CD4-positive, alpha-beta T cell (primary cell): ENCODE measurements at places on chromosomes 13 and 19.
A peak's percentile ranks its signal among the peaks of the same experiment; 100 is the strongest.

DNA sequence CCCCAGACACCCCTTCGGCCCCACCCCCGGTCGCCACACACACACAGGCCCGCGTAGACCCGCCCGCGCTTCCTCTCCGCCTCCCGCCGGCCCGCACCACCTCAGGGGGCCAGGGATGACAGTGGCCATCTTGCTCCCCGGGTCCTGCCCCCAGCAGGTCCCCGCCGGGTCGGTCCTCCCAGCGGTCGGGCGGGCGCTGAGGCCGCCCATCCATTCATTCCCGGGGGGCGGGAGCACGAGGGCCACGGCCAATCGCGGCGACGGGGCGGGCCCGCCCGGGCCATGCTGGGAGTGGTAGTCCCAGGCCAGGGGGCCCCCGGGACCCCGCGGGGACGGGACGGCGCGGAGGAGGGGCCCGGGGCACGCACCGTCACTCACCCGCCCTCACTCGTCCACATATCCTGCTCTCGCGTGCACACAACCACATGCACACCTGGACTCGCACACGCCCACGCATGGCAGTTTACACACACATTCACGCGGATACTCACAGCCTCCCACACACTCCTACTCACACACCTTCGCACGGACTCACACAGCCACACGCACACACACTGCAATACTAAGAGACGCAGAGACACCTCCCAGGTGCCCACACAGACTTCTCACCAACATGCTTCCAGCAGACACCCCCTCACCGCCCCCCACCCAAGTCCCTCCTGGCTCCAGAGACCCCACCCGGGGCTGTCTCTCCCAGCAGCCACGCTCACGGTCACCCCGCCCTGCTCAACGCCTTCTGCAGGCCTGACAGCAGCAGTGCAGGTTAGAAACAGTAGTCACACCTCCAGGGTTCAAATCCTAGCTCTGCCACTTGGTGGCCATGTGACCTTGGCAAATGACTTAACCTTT is at the start of gene DPF1:
TSS of gene DPF1 (minus strand) at position 209 of the 849 bp plus-strand sequence. CDS start at position 129, 80 bp downstream.
- H3K4me1 ChIP-seq, result peaks cover 27% of the 10 kb centered on the region
- H3K27ac ChIP-seq, result no peak within 1 kb of the TSS
- no peak within 1 kb of the TSS for H3K4me3 ChIP-seq
- DNase-seq, result peak; percentile 66

- H3K36me3 ChIP-seq, result peaks cover 62% of the 10 kb centered on the region
- H3K4me3 ChIP-seq, result no peak overlapping the region
- no peak for DNase-seq
- H3K4me1 ChIP-seq, result peaks cover 7% of the 10 kb centered on the region
Measured at GRCh38 chr19:47756953-47757608, 11.7 kb downstream of the NOP53 start.

- no peaks in the 10 kb centered on the region for H3K36me3 ChIP-seq
- H3K27ac ChIP-seq, result no peak overlapping the region
- H3K27me3 ChIP-seq, result no peaks in the 10 kb centered on the region
- no peak overlapping the region for H3K4me3 ChIP-seq
Measured at GRCh38 chr19:30556230-30556711, 184.1 kb downstream of the ZNF536 start.

- H3K27me3 ChIP-seq, result no peaks in the 10 kb centered on the region
- H3K27ac ChIP-seq, result no peak overlapping the region
- no peak overlapping the region for H3K4me3 ChIP-seq
- H3K4me1 ChIP-seq, result peaks cover 33% of the 10 kb centered on the region
- peaks cover 69% of the 10 kb centered on the region for H3K36me3 ChIP-seq
Measured at GRCh38 chr19:4052114-4052992, 14.3 kb downstream of the ZBTB7A start.

DNA sequence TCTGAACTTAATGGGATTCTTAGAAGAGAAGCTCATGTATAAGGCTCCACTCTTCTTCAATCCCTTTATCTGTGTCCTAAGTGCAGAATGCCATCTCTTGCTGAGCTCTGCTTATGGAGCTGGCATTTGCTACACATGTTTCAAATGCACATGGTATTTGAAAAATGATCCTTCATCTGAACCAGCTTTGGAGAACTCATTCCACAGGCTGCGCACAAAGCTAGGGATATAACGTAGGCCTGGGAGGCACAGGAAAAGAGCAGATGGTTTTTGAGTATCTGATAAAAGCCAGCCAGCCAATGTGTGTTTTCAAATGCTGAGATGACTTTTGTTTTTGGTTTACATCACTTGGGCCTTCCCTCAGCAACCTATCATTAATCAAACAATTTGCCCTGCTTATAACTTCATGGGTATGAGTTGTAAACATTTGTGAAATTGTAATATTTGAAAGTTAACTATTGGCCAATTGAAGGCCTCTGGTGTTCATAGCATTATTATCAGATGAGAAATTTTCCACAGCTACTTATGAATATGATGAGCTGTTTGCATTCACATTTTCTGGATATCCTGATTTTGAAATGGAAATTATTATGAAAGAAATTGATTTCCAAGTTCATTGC is 729.0 kb downstream of the FGF9 start:
- no peak overlapping the region for H3K27ac ChIP-seq
- DNase-seq, result no peak
- H3K4me3 ChIP-seq, result no peak overlapping the region
- H3K4me1 ChIP-seq, result no peaks in the 10 kb centered on the region
- H3K36me3 ChIP-seq, result no peaks in the 10 kb centered on the region

DNA sequence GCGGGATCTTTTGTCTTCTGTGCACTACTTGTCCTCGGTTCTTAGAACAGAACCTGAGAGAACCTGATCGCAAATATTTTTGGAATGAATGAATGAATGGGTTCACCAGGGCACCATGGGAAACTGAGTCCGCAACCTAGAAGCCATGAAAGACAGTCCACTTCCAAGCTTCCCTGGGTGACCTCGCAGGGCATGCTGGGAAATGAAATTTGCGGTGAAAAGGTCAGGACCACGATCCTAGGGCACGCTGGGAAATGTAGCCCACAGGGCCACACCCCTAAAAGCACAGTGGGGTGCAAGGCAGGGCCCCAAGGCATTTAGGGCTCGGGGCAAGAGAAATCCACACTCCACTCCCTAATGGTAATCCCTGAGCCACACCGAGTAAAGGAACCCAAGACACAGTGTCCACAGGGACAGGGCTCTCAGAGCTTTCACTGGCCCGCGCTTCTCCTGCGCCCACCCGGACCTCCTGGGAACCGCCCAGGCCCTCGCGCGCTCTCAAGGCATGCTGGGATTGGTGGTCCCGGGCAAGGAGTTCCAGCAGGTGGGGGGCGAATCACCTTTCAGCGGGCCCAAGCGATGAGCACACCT is 1.1 kb upstream of the PPP1R12C start:
- H3K27ac ChIP-seq, result no peak overlapping the region
- no peak for DNase-seq
- peaks cover 6% of the 10 kb centered on the region for H3K36me3 ChIP-seq
- no peaks in the 10 kb centered on the region for H3K27me3 ChIP-seq
- peak overlapping the region; percentile 60 for H3K4me3 ChIP-seq
- H3K4me1 ChIP-seq, result peaks cover 47% of the 10 kb centered on the region

DNA sequence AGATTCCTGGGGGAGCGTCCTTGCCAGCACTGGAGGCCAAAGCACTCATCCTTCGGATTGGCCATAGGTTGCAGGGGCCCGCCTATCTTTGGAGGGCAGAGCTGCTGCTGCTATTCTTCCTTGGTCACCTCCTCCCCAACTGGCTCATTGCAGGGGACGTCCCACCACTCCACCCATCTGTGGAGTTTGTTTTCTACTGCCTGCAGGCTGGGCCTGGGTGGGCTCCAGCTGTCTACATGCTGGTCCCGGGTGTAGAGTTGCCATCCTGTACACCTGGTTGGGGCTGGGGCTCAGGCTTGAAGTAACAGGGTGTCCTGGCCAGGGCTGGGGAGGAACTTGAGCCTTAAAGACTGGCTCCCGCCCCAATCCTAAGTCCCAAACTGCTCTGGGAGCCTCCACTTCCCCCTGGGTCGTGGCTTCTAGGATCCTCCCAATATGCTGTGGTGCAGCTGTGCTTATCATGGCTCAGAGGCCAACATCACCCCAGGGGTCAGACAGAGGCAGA is 2.1 kb downstream of the RNF225 start:
- H3K27ac ChIP-seq, result no peak overlapping the region
- no peak overlapping the region for H3K4me3 ChIP-seq
- DNase-seq, result no peak
- H3K27me3 ChIP-seq, result peaks cover 16% of the 10 kb centered on the region
- H3K36me3 ChIP-seq, result peaks cover 25% of the 10 kb centered on the region
- peaks cover 24% of the 10 kb centered on the region for H3K4me1 ChIP-seq

GRCh38 chr13:42602906-42603305 is 29.0 kb downstream of the TNFSF11 start:
- no peak overlapping the region for H3K4me3 ChIP-seq
- DNase-seq, result no peak
- H3K4me1 ChIP-seq, result no peaks in the 10 kb centered on the region
- H3K27ac ChIP-seq, result no peak overlapping the region

GRCh38 chr19:38852231-38853044 is 2.7 kb upstream of the HNRNPL start:
- peak overlapping the region; percentile 78 for H3K27ac ChIP-seq
- H3K4me1 ChIP-seq, result peaks cover 52% of the 10 kb centered on the region
- peaks cover 13% of the 10 kb centered on the region for H3K36me3 ChIP-seq
- H3K27me3 ChIP-seq, result no peaks in the 10 kb centered on the region

- H3K4me1 ChIP-seq, result no peaks in the 10 kb centered on the region
- no peak overlapping the region for H3K4me3 ChIP-seq
Measured at GRCh38 chr13:37382146-37382545, 216.4 kb downstream of the POSTN start.

DNA sequence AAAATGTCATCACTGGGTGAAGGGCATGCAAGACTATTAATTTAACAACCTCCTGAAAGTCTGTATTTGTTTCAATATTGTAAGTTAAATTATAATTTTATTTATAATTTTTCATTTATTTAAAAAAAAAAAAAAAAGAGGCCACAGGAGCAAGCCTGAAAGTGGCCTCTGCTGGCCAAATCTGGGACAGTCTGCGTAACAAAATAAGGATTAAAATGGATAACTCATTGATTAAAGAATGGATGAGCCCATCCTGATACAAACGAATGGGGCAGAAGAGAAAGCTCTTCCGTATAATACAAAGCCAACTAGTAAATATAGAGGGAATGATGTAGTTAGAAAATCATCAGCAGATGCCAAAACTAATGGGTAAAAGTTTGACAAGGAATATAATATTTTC is 36.2 kb downstream of the SUCLA2 start:
- peaks cover 42% of the 10 kb centered on the region for H3K36me3 ChIP-seq
- no peak overlapping the region for H3K27ac ChIP-seq
- H3K27me3 ChIP-seq, result no peaks in the 10 kb centered on the region

GRCh38 chr13:113837560-113838355 is 26.1 kb downstream of the GAS6 start:
- no peak overlapping the region for H3K27ac ChIP-seq
- DNase-seq, result no peak
- H3K36me3 ChIP-seq, result peaks cover 2% of the 10 kb centered on the region
- H3K4me3 ChIP-seq, result no peak overlapping the region
- H3K27me3 ChIP-seq, result no peaks in the 10 kb centered on the region
- H3K4me1 ChIP-seq, result peaks cover 23% of the 10 kb centered on the region

- no peak overlapping the region for H3K4me3 ChIP-seq
- no peak for DNase-seq
- no peaks in the 10 kb centered on the region for H3K27me3 ChIP-seq
- no peaks in the 10 kb centered on the region for H3K4me1 ChIP-seq
Measured at GRCh38 chr19:50065938-50066337, 40.1 kb downstream of the ZNF473 start.

DNA sequence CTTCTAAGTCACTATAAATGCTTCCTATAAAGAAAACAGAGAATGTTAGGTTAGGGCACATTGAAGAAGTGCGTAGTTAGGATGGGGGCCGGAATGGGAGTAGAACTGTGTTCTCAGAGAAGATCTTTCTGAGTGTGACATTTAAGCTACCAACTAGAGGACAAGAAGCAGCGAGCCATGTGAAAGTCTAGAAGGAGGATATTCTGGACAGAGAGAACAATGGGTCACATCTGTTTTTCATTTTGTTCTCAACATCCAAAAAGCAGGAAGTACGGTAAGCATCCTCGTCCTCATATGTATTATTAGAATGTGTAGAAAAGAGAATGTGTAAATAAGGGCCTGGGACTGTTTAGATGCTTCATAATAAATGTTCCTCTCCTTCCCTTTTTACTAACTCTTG is 44.5 kb upstream of the PARP4 start:
- H3K27me3 ChIP-seq, result peaks cover 7% of the 10 kb centered on the region
- H3K36me3 ChIP-seq, result no peaks in the 10 kb centered on the region
- no peak overlapping the region for H3K4me3 ChIP-seq
- no peak for DNase-seq

DNA sequence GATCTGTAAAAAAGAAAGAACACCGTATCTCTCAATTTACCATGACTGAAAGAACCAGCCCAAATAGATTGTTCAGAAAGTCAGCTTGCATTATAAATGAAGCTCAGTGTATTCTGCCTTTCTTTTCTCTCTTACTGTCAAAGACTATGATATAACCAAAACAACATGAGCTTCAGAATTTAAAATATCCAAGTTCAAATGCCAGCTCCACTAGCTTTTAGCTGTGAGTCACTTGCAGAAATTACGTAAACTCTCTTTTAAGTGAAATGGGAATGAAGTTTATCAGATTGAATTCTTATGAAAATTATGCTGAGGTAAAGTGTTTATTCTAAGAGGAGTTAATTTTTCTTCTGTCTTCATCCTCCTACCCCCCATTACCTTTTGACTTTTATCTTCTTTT is 20.0 kb upstream of the POSTN start:
- H3K36me3 ChIP-seq, result no peaks in the 10 kb centered on the region
- H3K4me3 ChIP-seq, result no peak overlapping the region
- no peak overlapping the region for H3K27ac ChIP-seq
- H3K27me3 ChIP-seq, result no peaks in the 10 kb centered on the region
- DNase-seq, result no peak
- H3K4me1 ChIP-seq, result no peaks in the 10 kb centered on the region

DNA sequence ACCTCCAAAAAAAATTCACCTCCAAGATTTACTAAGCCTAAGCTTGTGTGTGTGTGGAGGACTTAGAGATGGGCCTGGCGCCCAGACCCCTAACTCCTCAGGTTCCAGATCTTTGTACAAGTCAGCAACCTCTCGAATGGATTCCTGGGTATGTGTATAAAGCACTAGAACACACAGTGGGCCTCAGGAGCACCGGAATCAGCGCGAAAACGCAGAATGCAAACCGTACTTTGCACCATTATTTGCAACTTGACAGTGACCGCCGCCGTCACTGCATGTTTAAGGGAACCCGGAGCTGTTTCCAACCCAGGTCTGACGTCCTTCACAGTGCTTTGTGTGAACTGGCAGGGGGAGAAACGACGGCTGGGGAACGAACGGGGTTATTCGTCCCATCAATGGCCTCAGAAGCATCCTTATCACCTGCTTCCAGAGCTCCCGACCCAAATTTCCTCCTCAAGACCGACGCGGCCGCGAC is 688 bp downstream of the ZNF606 start:
- peak overlapping the region; percentile 87 for H3K27ac ChIP-seq
- H3K36me3 ChIP-seq, result peaks cover 42% of the 10 kb centered on the region
- H3K27me3 ChIP-seq, result no peaks in the 10 kb centered on the region
- H3K4me1 ChIP-seq, result peaks cover 24% of the 10 kb centered on the region
- DNase-seq, result no peak

GRCh38 chr13:73189362-73189761 is 130.6 kb downstream of the KLF5 start:
- no peak for DNase-seq
- H3K36me3 ChIP-seq, result no peaks in the 10 kb centered on the region
- no peak overlapping the region for H3K4me3 ChIP-seq
- no peaks in the 10 kb centered on the region for H3K4me1 ChIP-seq
